ENCODE measurements at places on chromosomes 5 and 9.

DNA sequence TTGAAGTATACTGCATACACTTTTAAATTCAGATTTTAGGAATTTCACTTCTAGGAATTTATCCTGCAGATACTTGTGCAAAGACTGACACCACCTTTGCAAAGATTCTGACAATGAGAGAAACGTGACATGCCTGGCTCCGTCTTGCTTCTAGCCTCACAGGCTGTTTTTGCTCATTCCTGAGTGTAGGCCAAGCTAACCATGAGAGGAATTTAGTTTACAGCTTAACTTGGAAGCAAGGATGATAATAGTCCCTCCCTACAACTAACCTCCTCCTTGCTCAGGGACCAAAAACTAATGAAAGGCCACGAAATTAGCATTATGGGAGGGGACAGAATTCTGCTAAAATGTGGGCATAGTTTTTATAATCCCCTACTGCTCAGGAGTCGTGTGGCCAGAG lies 31.1 kb downstream of the C5orf22 start:
- no peak for DNase-seq

- DNase-seq = no peak
These were observed 291.0 kb downstream of the DOCK8 start for GRCh38 chr9:505741-506059.

DNA sequence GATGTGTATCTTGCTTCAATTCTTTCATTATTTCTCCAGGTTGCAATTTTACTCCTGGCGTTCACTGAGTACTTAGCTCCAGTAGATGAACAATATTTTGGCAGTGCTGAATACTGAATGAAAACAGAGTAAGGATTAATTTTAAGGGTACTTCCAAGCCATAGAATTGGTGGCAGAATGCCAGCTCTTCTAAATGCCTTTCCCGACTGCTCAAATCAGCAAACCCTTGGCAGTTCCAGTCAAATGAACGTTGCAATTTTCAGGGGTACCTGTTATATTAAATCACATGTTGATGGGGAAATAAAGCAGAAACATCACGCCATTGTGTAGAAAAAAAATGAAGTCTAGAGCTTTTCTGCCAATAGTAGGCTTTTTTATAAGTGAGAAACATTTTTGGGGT lies 282.4 kb upstream of the RPS23 start:
- no peak for DNase-seq

GRCh38 chr5:77366717-77367500 lies 125.2 kb downstream of the WDR41 start:
- no peak for DNase-seq

- DNase-seq = no peak
These were observed 98.9 kb downstream of the CFAP95 start for GRCh38 chr9:69919461-69920061.

DNA sequence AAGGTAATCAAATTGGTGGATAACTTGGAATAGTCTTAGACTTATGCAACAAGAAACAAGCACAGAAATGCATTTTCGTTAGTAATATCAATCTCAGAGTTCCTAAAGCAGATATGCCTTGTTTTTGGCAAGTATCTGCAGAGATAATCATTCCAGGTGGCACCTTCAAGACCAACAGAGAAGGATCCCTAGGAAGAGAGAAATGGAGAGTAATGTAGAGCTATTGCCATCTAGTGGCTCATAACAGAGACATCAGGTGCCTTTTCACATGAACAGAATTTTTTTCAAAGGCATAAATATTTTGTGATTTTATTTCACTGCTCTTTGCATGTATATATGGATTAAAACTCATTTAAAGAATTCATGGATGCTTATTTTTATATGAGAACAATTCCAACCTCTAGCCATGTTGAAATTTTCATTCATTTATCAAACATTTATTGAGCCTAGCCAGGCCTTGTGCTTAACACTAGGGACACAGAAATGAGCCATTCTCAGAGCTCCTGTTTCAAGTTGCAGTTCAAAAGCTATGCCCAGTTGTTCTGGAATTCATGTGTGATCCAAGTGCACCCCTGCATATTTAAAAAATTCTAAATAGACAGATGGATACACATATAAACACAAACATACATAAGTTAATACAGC lies 117.5 kb upstream of the OR13F1 start:
- DNase-seq = no peak

DNA sequence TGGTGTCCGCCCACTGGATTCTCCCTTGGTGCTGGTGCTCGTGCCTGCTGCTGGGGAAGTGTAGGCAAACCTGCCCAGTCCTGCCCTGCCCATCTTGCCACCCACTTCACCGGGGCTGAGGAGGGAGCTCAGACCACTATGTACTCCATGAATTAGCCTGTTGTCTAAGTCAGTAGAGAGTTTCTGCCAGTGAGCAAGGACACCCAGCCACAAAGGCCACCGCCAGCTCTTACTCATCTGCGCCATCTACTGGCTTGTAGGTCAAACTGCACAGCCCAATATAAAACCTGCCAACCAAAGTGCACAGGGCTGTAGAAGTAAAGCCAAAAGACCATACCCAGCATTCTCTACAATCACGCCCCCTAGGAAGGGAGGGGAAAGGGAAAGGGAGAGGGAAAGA lies 102.3 kb downstream of the GLIS3 start:
- no peak for DNase-seq

DNA sequence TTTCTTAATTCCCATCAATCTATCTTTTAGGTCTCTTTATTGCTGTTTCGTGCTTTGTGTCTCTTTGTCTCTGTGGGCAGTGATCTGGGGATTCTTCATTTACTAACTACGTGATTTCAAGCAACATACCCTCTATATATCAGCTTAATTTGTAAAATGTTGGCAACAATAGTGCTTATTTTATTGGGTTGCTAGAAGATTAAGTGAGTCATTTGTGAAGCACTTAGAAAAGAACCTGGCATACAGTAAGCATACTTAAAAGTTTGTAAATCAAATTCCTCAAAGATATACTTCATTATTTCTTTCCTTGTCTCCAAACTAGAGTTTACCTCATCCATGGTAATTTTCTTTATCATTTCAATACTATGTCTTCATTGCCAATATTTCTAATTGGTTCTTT lies 669.7 kb downstream of the MAT2B start:
- DNase-seq = no peak

DNA sequence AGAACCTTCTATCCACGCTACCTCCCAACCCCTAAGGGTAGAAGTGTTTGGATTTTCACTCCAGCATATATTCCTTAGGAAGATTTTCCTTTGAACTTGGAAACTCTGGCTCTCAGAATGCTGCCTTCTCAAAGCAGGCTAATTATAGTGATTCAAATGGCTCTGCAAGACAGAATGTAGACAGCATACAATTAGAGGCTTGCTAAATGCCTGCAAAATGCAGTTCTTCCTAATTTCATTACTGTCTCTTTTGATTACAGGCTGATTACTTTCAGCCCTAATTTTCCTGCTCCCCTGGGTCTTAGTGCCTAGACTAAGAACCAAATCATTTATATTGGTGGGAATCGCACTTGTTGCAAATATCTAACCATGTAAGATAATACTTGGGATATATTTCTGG lies 50.8 kb downstream of the ANKDD1B start:
- DNase-seq = no peak

DNA sequence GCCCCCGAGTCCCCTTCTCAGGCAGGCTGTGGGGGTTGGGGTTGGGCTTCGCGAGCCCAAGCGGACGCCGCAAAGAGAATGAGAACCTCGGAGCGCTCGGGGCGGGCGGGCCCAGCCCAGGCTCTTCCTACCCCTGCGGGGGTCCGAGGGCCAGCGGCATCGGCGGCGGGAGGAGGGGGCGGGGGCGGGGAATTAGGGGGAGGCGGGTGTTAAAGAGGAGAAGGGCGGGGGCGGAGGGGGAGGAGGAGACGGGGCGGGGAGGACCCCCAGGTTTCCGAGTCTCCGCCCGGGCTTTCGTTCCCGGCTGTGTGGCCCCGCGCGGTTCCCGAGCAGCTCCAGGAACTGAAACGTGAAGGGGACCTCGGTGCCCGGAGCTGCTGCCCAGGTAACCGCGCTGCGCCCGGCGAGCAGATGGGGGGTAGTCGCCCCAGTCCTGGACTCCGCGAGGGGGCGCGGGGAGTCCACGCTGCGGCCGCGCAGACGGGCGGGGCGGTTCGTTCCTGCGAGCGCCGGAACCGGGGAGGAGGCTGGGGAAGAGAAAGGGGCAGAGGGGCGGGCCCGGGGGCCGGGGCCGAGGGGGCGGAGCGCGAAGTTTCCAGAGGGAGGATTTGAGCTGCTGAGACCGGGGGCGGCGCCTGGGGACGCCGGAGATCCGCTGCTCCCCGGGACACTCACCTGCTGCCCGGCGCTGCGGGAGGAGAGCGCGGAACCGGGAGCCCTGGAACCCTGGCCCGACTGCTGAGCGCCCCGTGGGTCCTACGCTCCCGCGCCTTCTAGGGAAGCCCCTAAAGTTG lies 38.4 kb upstream of the PLEKHG4B start:
- DNase-seq = peak; percentile 53

DNA sequence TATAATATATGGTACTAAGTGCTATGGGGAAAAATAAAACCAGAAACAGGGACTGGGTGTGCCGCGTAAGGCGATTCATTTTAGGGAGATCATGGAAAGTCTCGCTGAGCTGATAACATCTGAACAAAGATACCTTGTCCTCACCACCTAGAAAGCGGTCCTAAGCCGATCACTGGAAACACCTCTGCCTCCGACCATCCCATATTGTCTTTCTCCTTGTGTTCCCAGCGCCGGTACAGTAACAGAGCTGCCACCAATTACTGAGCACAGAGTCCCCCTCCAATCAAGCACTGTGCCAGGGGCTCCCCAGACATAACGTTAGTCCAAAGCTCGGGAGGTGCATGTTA lies 704 bp downstream of the CCDC112 start:
- no peak for DNase-seq

DNA sequence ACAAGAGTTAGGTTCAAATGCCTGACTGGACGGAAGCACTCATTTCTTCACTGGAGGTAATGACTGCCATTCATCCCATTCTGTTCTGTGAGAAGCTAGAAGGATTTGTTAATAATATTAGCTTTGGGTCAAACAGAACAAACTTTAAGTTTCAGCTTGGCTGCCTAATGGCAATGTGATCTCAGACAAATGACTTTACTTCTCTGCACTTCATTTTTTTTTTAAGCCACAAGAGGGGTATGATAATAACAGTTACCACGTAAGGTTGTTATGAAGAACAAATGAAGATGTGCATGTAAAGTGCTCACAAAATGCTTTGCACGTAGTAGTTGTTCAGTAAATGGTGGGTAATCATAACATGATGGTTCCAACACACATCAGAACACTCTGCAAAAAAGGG lies 199.4 kb downstream of the PAPPA start:
- no peak for DNase-seq

Data from activated naive CD8-positive, alpha-beta T cell treated with anti-CD3 and anti-CD28 coated beads, Interleukin-2, amount 50 U/mL, for 24 hours (primary cell).